ENCODE measurements at places on chromosomes 7 and 10.

DNA sequence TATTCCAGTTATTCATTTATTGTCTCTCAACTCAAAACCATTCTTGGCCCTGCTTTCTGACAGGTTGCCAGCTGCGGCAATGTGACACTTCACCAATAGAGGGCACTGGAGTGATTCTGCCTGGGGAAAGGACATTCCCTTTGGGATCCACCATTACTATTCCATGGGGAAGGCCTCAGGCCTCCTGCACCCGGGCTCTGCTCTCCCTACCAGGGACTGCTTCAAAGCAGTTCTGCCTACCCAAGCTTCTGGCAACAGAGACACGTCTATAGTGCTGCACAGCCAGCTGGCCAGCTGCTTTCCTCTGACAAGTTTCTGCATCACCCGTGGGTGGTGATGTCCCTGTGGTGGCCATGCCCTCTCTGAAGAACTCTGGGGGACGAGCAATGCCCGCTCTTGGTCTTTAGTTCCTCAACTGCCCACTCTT lies 163.8 kb downstream of the ELMO1 start:
- no peak for DNase-seq

GRCh38 chr7:128923411-128923800 lies 12.9 kb upstream of the KCP start:
- no peak for DNase-seq

DNA sequence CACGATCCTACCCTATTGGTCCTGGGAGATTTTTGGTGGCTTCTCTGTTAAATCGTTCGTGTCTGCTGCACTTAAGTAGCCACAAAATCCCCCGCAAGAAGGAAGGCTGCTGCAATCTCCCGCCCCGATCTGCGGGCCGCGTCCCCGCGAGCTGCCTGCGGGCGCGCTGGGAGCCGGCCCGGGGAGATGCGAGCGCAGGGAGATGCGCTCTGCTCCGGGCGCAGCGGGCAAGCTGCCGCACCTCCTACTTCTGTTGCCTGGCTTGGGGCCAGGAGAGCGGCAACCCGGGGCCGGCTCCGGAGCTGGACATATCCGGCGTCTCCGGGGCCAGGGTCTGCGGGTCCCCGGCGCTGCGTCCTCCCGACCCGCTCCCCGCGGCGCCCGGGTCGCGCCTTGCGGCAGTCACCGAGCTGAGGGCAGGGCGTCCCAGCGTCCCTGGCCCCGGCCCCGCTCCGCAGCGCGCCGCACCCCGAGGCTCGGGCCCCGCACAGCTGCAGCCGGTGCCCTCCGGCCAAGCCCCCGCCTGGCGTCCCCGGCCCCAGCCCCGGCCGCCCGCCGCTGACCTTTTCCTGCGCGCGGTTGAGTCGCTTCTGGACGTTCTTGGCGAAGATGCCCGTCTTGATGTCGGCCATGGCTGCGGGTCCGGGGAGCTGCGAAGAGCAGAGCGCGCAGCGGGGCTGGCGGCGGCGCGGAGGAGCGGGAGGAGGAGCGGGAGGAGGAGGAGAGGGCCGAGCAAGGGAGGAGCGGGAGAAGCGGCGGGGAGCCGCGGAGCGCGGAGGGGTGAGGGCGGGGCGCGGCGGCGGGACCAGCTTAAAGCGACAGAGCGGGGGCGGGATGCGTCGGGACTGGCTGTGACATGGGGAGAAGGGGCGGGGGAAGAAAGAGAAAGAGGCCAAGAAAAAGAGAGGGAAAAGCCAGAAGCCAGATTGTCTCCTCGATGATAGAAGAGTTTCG lies at the start of gene AMPH:
AMPH (minus strand) TSS at position 654 of the 954 bp plus-strand sequence; CDS start at position 632, 22 bp downstream.
- no peak for DNase-seq

- no peak for DNase-seq
Measured at GRCh38 chr10:131803860-131804425, 96.9 kb upstream of the PPP2R2D start.

- no peak for DNase-seq
Measured at GRCh38 chr10:76309070-76309469, 877.6 kb downstream of the LRMDA start.

GRCh38 chr7:158834878-158835784 lies 5.8 kb upstream of the ESYT2 start:
- no peak for DNase-seq

GRCh38 chr7:115649429-115649828 lies 381.1 kb downstream of the TFEC start:
- DNase-seq = no peak

DNA sequence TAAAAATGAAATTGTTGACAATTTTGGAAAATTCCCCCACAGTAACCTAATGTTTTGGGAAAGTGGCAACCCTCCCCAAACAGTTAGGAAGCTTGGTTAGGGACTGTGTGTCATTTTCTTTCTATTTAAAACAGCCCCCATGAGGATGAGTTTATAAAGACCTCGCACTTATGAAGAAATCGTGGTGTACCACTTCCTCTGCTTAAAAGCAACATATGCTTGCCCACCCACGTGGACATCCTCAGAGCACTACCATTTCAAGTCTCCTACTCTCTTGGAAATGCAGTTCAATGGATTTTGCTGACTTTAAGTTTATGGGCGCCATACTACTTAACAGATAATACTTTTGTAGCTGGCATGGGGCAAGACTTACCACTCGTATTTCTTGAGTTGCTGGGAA lies 223.8 kb downstream of the DYNC1I1 start:
- no peak for DNase-seq

- no peak for DNase-seq
Measured at GRCh38 chr7:93897680-93898079, 7.1 kb upstream of the TFPI2 start.

DNA sequence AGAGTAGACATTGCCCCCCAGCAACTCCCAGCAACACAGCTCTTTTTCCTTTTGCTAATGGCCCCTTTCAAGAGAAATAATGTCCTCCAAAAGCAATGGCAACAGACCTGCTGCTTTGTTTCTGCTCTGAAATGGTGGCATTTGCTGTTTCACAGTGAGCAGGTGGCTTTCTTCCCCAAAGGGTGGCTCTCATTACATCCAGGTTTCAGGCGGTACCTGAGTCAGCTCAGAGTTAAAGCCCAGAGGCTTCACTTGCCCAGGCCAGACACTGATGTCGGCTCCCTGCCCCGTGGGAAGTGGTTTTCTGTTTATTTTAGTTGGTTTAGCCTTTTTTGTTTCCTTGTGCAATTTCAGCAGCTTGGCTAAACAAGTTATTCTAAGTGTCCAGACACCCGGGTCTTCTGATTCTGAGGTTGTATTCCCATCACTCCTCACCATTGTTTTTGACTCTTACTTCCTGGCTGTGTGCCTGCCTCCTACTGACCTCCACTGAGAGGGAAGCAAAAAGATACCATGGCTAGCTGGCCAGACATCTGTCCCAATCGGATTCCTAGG lies 7.8 kb upstream of the ATOH7 start:
- no peak for DNase-seq

DNA sequence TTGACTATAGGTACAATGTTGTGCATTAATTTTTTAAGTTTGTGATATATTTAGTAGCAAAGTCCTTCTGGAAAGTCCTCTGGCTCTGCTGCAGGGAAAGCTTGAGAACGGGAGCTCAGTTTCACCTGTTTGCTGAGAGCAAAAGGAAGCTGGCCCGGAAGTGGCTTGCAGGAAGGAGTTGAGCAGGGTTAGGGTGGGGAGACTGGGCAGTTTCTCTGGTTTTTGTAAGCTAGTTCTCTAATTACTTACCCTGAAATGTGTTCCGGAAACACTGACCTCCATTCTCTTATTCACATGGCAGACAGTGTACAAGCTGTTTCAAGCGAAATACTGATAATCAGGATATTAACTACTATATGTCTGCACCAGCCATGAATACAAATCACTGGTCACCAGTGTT lies 22.3 kb downstream of the MAP3K8 start:
- no peak for DNase-seq

GRCh38 chr7:142405122-142405765 lies 147.4 kb upstream of the PRSS58 start:
- DNase-seq = no peak

- DNase-seq = no peak
Measured at GRCh38 chr7:131692131-131692960, 135.9 kb upstream of the PODXL start.

GRCh38 chr7:41578700-41579099 lies 124.2 kb downstream of the INHBA start:
- no peak for DNase-seq

- peak; percentile 67 for DNase-seq
Measured at GRCh38 chr10:125691160-125691981, 8.4 kb upstream of the TEX36 start.

DNA sequence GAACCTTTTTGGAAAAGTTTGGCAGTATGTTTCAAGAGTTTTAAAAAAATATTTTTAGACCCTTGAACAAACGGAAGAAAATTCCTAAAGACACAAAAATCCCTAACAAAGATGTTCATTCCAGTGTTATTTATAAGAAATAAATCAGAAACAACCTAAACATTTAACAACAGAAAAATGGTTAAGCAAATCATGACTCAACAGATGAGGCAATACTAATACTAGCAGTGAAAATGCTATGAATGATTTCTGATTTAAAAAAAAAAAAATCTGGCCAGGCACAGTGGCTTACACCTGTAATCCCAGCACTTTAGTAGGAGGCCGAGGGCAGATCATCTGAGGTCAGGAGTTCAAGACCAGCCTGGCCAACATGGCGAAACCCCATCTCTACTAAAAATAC lies 61.0 kb downstream of the ARHGAP12 start:
- DNase-seq = no peak

GRCh38 chr10:62618576-62619412 lies 185.7 kb upstream of the ADO start:
- DNase-seq = no peak

DNA sequence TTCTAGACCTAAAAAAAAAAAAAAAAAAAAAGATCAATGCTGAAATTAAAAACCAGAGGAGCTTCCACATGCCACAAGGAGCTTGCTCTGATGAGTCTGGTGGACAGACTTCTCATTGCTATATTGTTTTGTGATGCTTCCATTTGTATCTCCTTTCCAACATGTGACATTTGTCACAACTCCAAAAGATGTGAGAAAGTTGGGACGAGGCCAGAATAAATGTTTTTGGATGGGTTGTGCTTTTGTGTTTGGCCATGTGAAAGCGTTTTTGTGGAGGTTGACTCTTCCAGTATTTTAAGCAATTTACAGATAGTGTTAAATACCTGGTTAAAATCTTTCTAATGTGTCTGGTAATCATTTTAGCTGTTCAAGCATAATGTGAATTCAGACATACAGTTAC lies 280.1 kb downstream of the SKAP2 start:
- no peak for DNase-seq

DNA sequence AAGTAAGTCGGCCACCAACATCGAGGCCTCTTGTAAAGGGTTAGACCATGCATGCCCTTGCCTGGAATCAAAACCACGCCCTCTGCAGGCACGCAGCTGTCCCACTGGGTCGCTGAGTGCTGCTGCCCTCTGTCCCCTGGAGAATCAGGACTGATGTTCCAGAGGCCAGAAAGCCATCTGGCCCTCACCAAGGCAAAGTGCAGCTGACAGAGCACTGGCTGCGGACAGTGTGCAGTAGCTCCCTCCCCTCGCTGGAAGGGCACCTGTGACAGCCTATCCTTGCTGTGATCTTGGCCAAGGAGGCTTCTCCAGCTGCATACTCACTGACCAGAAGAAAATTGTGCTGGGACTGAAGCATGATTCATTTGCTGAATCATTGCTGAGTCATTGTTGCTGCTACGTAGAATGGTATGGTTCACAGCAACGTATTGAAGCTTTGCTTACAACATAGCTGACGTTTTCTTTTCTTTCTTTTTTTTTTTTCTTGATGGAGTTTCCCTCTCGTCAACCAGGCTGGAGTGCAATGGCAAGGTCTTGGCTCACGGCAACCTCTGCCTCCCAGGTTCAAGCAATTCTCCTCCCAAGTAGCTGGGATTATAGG lies 30.4 kb downstream of the DDC start:
- peak; percentile 89 for DNase-seq

DNA sequence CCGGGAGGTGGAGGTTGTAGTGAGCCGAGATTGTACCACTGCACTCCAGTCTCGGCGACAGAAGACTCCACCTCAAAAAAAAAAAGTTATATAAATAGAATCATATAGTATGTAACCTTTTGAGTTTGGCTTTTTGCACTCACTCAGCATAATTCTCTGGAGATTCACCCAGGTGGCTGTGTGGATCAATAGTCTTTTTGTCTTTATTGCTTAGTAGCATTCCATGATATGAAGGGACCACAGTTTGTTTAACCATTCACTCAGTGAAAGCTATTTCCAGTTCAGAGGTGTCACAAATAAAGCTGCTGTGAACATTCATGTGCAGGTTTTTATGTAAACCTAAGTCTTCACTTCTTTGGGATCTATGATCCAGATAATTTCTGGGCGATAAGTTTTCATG lies 167.7 kb downstream of the PKD1L1 start:
- no peak for DNase-seq

DNA sequence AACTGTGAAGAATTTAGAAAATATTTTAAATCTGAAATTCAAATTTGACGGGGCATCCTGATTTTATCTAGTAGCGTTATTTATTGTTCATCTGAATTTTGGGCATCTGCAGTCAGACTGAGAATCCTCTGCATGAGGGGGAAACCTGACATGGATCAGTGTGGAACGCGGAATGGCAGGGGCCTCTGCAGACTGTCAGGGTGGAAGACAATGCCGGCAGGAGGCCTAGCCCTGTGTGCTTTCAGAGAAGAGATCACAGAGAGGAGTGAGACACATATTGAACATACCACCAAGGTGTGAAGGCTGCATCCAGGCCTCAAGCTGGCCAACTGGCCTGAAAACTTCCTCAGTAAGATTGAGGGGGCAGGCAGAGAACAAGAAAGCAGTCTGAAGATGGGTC lies 921.1 kb upstream of the GHITM start:
- DNase-seq = no peak

- no peak for DNase-seq
Measured at GRCh38 chr10:60870416-60870728, 73.6 kb downstream of the RHOBTB1 start.

GRCh38 chr7:134777908-134778580 lies 1.4 kb upstream of the CALD1 start:
- DNase-seq = no peak

DNA sequence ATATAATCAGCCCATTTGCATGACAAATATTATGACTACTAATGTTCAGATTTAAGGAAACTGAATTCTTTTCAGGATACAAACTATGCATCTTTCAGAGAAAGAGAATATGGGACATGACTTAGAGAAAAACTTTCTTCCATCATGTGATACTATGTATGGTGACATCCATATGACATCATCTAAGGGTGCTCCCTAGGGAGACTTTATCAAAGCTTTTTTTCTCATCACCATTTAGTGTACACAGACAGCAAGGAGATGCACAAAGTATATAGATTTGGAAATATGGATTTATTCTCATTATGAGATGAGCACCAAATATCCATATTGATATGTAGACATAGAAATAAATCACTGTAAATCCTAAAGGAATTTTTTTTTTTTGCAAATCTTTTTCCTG lies 164.2 kb upstream of the YAE1 start:
- DNase-seq = no peak

- DNase-seq = no peak
Measured at GRCh38 chr7:50272808-50273207, 31.7 kb upstream of the IKZF1 start.

- DNase-seq = no peak
Measured at GRCh38 chr7:97270280-97270679, 152.8 kb downstream of the SDHAF3 start.

Data from AG09319 (cell line).